Left ventricle myocardium inferior (tissue), 1 donor: ENCODE measurements at places on chromosomes 2 and 18.

GRCh38 chr2:83827618-83828017, 631.5 kb downstream of the SUCLG1 start:
- no peak for DNase-seq

DNA sequence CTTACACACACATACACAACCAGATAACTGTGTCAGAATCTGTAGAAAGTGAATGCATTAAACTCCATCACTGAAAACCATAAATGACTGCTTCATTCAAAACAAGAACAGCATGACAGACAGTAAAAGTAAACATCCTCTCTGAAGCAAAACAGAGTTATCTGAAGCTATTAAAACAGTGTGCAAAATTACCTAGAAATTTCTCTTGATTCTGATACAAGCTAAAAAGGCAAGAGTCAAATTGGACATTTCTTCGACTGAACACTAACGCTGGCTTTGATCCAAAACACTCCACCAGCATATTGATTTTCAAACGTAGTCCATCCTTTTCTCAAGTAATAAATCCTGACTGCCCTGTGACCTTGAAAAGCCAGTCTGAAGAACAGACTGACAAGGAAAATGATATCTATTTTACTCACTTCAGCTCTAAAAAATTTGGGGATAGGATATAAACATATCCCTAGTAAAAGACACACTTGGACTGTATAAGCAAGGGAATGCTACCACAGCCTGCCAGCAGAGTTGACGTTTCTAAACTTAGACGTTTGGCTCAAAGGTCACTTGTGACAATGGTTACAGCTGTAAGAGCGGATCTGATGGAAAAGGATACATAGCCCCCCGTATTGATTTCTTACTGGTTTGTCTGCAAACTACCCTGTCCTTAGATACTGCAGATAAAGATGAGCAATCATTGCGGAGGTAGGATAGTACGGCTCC, 128.9 kb upstream of the ITGB6 start:
- no peak for DNase-seq

DNA sequence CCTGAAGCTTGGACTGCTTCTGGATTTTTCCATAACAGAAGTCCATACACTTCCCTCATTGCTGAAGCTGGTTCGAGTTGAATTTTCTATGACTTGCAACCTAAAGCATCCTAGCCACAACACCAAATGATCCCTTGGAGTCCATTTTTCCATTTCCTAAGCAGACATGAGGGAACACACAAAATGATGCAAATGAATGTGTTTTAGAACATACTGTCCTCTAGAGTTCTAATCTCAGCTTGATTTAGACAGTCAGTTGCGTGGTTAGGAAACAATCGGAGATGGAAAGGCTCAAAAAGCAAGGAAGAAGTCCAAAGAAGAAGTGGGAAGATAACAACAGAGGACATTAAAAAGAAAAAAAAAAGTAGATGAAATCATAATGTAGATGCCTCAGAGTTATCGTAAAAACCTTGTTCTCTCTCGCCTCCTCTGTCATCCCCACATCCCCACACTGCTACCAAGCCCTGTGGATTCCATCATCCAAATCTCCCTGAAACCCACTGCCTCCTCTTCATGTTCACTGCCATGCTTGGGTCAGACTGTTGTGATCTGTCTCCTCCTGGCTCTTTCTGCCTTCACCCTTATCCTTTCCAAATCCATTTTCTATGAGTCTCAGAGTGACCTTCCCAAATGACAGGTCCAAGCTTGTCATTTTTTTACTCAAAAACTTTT, 58.4 kb downstream of the TMEM247 start:
- no peak for DNase-seq

DNA sequence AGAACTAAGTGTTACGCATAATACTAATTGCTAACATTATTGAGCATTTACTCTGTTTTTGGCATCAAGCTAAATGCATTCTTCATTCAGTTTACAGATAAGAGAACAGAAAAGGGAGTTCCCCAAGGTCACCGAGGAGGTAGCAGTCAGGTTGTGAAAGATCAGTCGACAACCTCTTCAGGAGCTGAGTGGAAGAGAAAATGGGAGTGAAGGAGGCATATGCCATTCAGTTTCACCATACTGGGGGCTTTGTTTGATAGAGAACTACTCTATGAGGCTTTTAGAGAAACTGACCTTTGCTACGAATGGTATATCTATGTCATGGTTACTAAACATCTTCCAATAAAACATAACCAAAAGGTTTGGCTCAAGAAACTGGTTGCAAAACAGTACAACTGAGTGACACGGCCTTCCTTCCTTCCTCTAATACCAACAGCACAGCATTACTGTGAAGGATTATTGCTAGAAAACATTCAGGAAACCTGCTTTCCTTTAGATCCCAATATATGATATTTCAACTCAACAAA, 112.1 kb downstream of the RBMS1 start:
- no peak for DNase-seq

- DNase-seq: no peak
Measured at GRCh38 chr2:238835726-238836301, 12.1 kb upstream of the TWIST2 start.

GRCh38 chr2:201444746-201445465, 6.4 kb downstream of the TRAK2 start:
- DNase-seq: no peak

GRCh38 chr2:19504400-19505198, 146.2 kb upstream of the OSR1 start:
- no peak for DNase-seq

GRCh38 chr2:167785606-167786216, 461.7 kb downstream of the STK39 start:
- no peak for DNase-seq

DNA sequence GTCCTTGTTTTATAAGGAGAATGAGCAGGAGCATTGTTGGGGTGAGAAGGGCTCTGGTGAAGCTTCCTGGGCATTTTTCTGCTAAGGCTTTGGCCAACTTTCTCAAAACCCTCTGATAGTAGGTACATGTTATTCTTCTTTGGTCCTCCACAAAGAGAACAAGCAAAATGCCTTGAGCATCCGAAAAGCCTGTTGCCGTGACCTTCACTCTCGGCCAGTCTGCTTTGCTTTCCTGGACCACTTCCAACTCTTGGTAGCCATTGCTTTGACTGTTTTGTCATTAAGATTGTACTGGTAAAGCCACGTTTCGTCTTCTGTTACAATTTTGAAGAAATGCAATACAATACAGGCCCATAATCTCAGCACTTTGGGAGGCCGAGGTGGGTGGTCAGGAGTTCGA, 27.4 kb upstream of the ALLC start:
- no peak for DNase-seq
